ENCODE measurements at places on chromosomes 12 and 14.

- DNase-seq = no peak
Observed at GRCh38 chr14:88013750-88014349, 8.9 kb downstream of the GPR65 start.

DNA sequence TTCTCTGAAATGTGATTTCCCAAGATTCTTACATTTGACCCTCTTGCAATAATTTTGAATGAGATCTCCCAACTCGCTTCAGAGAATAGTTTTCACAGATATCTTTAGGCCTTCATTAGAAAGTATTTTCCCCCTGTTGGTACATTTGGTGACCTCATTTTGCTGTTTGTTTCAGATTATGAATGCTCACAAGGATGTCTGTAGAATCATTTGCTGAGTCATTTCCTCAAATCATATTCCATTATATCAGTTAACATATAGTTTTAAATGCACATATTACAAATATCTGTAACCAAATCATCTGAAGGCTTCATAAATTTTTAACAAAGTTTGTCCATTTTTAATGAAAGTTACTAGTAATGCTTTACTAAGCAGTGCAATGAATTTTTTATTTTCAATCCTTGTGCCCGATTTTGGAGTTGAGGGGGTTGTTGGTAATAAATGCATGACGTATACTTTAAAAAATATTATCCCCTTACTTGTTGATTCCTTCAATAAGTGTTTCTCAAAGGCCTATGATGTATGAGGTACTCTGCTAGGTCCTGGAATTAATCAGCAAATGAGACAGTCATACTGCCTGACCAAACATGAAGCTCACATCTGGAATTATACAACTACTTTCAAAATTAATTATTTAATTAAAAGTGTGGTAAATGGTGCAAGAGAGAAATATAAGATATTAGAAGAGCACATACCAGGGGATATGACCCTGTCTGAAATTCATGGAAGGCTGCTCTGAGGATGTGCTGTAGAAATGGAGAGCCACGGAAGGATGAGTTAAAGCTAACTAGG is 126.9 kb upstream of the RAP1B start:
- no peak for DNase-seq

GRCh38 chr12:57723630-57723962 is 14.9 kb downstream of the AGAP2 start:
- no peak for DNase-seq

GRCh38 chr12:106258935-106259334 is 11.1 kb upstream of the CKAP4 start:
- DNase-seq = no peak

GRCh38 chr12:108099073-108099472 is 30.0 kb upstream of the WSCD2 start:
- no peak for DNase-seq

- no peak for DNase-seq
Observed at GRCh38 chr12:13233830-13234641, 37.5 kb downstream of the EMP1 start.

- no peak for DNase-seq
Observed at GRCh38 chr12:12476857-12477531, 85.7 kb downstream of the DUSP16 start.

DNA sequence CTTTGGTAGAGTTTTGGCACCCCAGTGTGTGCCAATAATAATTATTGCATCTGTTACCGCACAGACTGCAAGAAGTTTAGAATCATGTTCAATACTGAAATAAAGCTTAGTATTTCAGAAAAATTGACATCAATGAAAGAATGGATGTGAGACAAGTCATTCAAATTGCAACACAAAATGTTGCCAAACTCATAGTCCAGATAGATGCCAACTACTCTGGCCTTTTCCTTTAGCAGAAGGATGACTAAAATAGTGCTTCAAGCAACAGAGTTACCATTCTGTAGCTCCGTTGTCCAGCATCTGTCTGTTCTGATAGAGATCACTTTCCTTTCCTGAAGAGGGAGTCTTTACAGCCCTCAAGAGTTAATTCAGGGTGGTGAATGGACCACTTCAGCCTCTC is 77.5 kb downstream of the LIN7A start:
- DNase-seq = no peak

DNA sequence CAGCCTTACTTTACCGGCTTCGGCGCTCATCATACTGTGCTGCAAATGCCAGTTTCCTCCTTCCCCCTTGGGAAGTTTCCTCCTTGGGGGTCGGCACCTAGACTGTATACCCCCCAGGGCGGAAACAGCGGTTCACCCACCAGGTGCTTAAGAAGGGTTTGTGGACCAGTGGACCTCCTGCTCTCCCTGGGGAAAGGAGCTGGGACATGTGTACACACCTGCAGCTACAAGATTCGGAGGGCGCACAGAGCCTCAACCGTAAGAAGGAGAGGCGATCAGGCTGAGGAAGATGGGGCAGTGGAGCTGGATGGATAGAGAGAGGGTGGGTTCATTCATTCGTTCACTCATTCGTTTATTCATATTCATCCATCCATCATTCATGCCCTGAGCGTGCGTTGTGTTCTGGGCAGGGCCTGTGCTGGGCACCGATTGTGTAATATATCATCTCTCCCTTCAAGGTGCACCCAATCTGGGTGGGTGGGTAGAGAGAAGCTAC is 717 bp upstream of the ZNF839 start:
- DNase-seq = no peak

DNA sequence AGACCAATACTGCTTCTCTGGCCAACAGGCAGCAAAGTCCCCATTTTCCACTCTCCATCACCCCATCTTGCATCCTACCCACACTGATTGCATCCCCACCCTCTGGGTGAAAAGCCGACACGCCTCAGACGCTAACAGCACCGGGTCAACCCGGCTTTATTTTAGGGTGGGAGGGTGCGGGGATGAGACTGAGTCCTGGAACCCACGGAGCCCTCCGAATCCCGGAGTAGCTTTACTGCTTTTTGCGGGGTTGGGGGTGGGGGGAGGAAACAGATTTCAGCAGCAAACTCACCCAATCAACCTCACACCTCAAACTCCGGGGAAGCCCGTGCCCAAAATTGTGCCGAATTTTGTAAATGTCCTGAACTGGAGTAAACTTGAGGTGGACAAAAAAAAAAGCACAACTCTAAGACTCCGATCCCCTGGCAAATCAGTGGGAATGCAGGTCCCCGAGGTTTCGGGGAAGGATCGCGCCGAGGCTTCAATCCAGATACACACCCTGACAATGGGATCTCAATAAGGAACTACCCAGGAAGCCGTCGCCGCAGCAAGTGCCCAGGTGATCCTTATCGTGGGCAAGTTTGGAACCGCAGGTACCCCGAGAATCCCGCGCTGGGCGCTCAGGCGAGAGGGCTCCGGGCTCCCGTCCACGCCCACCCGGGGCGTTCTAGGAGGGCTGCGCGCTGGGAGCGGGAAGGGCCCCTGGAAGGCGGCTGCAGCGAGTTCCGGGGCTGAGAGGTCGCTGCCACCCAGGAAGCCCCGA is 1.1 kb downstream of the GCH1 start:
- no peak for DNase-seq

DNA sequence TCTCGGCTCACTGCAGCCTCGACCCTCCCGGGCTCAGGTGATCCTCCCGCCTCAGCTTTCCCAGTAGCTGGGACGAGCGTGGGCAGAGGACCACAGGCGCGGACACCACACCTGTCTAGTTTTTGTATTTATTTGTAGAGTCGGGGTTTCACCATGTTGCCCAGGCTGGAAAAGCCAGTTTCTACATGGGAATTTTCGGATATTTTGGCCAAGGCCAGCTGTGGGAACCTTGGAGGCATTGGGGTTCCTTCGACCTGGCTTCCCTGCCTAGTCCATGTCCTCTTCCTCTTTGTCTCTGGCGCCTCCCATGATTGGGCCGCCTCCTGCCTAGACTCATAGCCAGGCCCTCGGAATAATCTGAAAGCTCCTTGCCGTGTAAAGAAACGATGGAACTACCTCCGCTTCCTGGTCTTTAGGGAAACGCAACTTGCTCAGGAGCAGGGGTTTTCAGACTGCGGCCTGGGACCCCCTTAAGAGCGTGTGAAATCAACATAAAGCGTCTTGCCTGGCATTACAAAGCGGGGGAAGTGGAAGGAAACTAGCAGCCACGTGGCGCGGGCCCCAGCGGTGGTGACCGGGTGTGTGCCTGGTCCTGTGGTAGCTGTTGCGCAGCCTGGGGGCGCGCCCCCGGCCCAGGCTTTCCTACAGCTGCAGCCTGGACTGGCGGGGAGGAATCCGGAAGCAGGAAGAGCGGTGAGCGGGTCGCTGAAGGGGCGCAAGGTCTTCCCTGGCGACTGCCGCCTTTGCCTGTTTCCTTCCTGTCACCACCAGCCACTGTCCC is 1.4 kb upstream of the HSP90AA1 start:
- DNase-seq = no peak

- no peak for DNase-seq
Observed at GRCh38 chr12:25822281-25822680, 136.2 kb upstream of the RASSF8 start.

GRCh38 chr14:106530423-106531107 is 1004.2 kb downstream of the TMEM121 start:
- DNase-seq = no peak

GRCh38 chr12:116964054-116965050 is 53.6 kb downstream of the FBXW8 start:
- no peak for DNase-seq

GRCh38 chr12:42283739-42284138 is 42.2 kb downstream of the ZCRB1 start:
- DNase-seq = no peak

- DNase-seq = no peak
Observed at GRCh38 chr12:93094988-93095737, 166.1 kb upstream of the EEA1 start.

- DNase-seq = no peak
Observed at GRCh38 chr12:26750531-26751175, 82.3 kb downstream of the ITPR2 start.

GRCh38 chr14:35385042-35385839 is 19.3 kb downstream of the NFKBIA start:
- DNase-seq = no peak

DNA sequence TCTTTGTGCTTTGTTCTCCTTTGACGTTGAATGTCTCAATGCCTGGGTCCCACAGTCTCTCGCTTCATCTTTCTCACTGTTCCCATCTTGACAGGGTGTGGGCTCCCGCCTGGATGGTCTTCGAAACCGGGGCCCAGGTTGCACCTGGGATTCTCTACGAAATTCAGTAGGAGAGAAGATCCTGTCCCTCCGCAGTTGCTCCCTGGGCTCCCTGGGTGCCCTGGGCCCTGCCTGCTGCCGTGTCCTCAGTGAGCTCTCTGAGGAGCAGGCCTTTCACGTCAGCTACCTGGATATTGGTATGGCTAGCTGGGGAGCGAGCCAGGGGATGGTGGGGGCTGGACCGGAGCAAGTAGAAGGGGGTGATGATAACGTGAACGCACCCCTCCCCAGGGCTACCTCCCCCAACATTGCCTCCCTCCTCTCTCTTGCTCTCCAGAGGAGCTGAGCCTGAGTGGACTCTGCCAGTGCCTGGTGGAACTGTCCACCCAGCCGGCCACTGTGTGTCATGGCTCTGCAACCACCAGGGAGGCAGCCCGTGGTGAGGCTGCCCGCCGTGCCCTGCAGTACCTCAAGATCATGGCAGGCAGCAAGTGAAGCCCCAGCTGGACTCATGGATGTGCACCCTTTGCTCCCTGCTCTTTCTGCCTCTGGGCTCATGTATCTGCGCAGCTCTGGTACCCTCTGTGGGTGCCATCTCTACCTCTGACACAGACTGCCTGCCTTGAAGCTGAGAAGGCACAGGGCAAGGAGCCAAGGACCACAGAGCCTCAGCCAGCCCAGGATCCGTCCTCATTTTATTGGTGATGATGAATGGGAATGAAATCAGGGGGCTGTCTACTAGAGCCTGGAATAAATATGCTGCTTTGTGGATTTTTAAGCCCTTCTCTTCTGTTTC is 1.5 kb downstream of the NPFF start:
- no peak for DNase-seq

GRCh38 chr12:25629341-25629740 is 76.3 kb upstream of the LMNTD1 start:
- no peak for DNase-seq

- DNase-seq = no peak
Observed at GRCh38 chr12:15689751-15690191, 99.4 kb downstream of the EPS8 start.

DNA sequence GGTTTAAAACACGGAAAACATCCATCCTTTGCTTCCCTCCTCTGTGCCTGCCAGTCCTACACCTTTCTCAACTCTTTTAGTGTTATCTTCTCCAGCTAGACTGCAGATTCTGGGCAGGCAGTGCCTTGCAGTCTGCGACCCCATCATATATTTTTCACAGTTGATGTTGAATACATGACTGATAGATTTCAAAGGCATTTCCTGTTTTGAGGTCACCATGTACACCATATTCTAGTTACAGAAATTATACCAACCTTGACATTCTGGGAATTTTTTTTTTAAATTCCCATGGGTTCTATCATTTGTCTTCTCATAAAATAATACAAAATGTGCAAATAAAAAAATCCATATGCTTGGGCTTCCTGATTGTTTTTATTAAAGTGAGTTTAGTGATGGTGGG is 16.6 kb downstream of the SOCS2 start:
- no peak for DNase-seq

DNA sequence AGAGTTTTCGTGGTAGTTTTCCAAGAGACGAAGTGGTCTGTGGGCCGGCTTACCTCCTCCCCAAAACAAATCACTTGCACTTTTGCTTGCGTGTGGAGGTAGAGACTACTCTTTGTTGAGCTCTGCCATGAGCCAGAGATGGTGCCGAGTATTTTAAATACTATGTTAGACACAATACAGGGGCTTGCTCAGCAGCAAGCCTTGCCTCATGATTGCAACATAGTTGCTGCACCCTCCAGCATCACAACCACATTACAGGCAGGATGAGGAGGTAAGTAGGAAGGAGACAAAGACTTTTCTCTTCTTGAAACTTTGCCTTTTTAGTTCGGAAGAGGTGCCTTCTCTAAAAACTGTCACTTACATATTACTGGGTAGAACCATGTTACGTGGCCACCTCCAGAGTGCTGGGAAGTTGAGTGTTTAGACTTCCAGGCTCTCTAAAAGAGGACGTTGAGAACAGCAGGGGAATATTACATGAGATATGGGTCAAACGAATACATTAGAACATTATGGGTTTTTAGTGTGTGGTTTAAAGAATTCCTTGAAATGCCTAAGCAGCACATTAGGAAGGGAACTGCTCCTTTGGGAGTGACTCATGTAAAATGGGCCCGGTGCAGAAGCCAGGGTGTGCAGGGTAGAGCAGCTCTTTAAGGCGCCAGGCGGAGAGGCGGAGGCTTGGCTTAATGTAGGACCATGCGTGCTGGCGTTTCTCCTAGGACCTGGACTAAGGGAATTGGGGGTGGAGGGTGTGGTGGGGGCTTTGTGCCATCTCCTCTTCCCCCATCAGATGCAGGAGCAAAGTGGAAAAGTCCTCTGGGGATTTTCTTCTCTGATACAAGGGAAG is 110.6 kb upstream of the PRMT8 start:
- DNase-seq = no peak

DNA sequence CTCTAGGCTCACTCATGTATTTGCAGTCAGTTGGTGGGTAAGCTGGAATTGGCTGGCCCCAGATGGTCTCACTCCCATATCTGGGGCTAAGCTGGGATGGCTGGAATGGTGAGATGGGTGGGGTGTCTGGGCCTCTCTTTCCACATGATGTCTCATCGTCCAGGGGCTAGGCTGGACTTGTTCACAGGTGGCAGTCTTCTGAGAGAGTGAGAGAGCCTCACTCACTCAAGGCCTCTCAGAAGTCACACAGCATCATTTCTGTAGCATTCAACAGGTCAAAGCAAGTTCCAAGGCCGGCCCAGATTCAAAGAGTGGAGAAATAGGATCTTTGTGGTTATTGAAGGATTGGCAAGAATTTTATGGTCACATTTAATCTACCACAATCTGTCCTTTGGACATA is 102.7 kb downstream of the UNC79 start:
- DNase-seq = no peak
